ENCODE measurements at places on chromosomes 5 and 9. TPM values are rescaled to one million over a fixed set of nuclear protein-coding genes. Genes with fewer than 3 reads are reported as not detected.

- H3K27me3 ChIP-seq = no peaks in the 10 kb centered on the region
- H3K4me3 ChIP-seq = no peak overlapping the region
Observed at GRCh38 chr5:68415177-68416085, 199.9 kb downstream of the PIK3R1 start.

- peaks cover 10% of the 10 kb centered on the region for H3K27me3 ChIP-seq
- no peaks in the 10 kb centered on the region for H3K36me3 ChIP-seq
- no peak for DNase-seq
- H3K4me3 ChIP-seq = no peak overlapping the region
- H3K4me1 ChIP-seq = no peaks in the 10 kb centered on the region
Observed at GRCh38 chr5:91052977-91053740, 330.0 kb downstream of the ARRDC3 start.

DNA sequence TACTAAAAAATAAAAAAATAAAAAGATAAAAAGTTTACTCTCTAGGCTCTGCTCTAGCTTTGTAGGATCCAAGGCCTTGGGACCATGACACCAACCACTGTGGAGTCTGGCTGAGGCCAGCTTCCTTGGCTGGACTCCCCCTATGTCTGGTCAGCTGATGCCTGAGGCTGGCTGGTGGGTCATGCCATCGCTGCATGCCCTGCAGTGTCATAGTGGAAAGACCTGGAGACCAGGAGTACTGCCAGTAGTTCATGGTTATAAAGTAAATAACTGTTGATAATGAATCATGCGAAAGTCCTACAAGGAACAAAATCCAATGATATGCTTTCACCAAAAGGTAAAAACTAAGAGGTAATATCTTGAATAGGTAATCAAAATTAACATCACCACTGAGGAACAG is 43.2 kb downstream of the GARNL3 start:
- no peak overlapping the region for H3K4me3 ChIP-seq
- peaks cover 17% of the 10 kb centered on the region for H3K4me1 ChIP-seq
- DNase-seq = no peak
- no peaks in the 10 kb centered on the region for H3K27me3 ChIP-seq
- H3K36me3 ChIP-seq = no peaks in the 10 kb centered on the region

- no peaks in the 10 kb centered on the region for H3K27me3 ChIP-seq
- H3K4me1 ChIP-seq = peaks cover 19% of the 10 kb centered on the region
- H3K36me3 ChIP-seq = peaks cover 12% of the 10 kb centered on the region
- no peak for DNase-seq
Observed at GRCh38 chr5:112923148-112923917, 1.3 kb upstream of the REEP5 start.

GRCh38 chr9:86368871-86369521 is 14.8 kb upstream of the TUT7 start:
- H3K36me3 ChIP-seq = no peaks in the 10 kb centered on the region
- H3K4me1 ChIP-seq = no peaks in the 10 kb centered on the region
- no peak overlapping the region for H3K4me3 ChIP-seq

DNA sequence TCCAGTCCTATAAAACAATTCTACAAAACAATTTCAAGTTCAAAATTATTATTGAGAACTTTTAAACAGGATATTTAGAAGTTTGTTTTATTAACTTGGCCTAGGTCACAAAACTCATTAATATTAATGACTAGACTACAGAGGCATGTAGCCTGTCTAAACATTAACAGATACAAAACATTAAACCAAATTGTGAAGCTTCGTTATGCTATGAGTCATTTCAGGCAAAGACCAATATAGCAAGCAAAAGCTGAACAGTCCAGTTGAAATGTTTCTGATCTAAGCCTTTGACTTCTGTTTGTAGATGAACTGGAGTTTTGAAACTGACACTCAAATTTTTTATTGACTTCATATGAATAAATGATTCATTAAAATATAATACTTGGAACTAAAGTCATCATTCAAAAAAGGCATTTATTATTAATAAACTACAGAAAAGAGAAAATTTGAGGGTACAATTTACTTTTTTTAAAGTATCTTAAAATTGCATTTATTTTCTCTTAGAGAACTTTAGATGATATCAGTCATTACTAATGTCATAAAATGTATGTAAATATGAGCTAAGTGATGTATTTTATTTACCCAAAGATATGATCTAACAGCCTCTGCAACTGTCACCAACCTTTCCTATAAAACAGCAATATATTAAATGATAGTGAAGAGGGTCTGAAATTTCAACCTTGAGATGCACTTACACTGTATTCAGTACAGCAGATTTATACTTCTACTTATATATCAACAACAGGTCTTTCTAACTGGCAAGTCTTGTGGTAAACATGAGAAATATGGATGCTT is 188.8 kb downstream of the COMMD10 start:
- no peak overlapping the region for H3K4me3 ChIP-seq
- H3K27me3 ChIP-seq = no peaks in the 10 kb centered on the region
- no peaks in the 10 kb centered on the region for H3K4me1 ChIP-seq
- peaks cover 16% of the 10 kb centered on the region for H3K36me3 ChIP-seq
- no peak overlapping the region for H3K27ac ChIP-seq

- no peak overlapping the region for H3K4me3 ChIP-seq
- peaks cover 50% of the 10 kb centered on the region for H3K4me1 ChIP-seq
- no peak for DNase-seq
- H3K27me3 ChIP-seq = no peaks in the 10 kb centered on the region
- peaks cover 35% of the 10 kb centered on the region for H3K36me3 ChIP-seq
Observed at GRCh38 chr5:157516626-157517325, 56.8 kb downstream of the NIPAL4 start.

DNA sequence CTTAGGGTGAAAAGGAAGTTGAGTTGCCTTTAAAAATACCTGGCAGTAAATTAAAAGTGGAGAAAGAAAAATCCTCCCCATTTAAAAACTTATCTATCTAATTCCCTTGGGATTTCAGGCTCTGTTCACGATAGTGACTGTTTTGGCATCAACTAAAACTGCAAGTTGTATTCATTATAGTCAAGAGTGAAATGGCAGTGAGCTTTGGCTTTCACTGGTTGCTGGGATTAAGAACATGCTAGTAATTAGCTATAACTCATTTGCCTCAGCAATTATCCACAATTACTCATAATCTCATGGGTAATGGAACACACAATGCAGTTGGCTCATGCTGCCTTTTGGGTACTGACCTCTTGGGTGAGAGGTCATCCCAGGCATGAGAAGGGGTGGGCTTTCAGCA is 250.1 kb downstream of the GAS1 start:
- H3K4me1 ChIP-seq = peaks cover 3% of the 10 kb centered on the region
- H3K27me3 ChIP-seq = no peaks in the 10 kb centered on the region
- no peaks in the 10 kb centered on the region for H3K36me3 ChIP-seq
- no peak for DNase-seq
- no peak overlapping the region for H3K27ac ChIP-seq

GRCh38 chr9:95182854-95183563 is 134.5 kb downstream of the FANCC start:
- no peak overlapping the region for H3K4me3 ChIP-seq
- peaks cover 3% of the 10 kb centered on the region for H3K36me3 ChIP-seq
- DNase-seq = no peak

DNA sequence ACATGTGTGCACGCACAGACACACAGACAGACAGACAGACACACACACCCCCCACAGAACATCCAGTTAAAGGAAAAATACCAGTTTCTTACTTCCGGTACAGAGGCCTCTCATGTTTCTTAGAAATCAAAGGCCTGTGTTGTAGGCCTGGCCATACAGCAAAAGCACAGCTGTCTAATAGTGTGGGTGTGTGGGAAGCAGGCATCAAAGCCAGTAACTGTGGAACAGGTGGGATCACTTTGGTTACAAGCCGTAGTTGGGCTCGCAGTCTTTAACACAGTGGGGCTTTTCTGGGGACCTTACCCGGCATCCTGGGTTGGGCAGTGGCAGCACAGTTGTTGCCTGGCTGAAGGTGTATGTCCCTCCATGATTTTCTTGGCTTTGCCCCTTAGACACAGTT is 55.2 kb downstream of the FBXL7 start:
- H3K27ac ChIP-seq = no peak overlapping the region
- DNase-seq = no peak
- H3K36me3 ChIP-seq = peaks cover 8% of the 10 kb centered on the region
- no peaks in the 10 kb centered on the region for H3K27me3 ChIP-seq

- H3K36me3 ChIP-seq = no peaks in the 10 kb centered on the region
- H3K27ac ChIP-seq = peak overlapping the region; percentile 8
- H3K4me3 ChIP-seq = no peak overlapping the region
- DNase-seq = no peak
- no peaks in the 10 kb centered on the region for H3K27me3 ChIP-seq
- peaks cover 22% of the 10 kb centered on the region for H3K4me1 ChIP-seq
Observed at GRCh38 chr9:91500509-91501014, 76.9 kb upstream of the NFIL3 start.

DNA sequence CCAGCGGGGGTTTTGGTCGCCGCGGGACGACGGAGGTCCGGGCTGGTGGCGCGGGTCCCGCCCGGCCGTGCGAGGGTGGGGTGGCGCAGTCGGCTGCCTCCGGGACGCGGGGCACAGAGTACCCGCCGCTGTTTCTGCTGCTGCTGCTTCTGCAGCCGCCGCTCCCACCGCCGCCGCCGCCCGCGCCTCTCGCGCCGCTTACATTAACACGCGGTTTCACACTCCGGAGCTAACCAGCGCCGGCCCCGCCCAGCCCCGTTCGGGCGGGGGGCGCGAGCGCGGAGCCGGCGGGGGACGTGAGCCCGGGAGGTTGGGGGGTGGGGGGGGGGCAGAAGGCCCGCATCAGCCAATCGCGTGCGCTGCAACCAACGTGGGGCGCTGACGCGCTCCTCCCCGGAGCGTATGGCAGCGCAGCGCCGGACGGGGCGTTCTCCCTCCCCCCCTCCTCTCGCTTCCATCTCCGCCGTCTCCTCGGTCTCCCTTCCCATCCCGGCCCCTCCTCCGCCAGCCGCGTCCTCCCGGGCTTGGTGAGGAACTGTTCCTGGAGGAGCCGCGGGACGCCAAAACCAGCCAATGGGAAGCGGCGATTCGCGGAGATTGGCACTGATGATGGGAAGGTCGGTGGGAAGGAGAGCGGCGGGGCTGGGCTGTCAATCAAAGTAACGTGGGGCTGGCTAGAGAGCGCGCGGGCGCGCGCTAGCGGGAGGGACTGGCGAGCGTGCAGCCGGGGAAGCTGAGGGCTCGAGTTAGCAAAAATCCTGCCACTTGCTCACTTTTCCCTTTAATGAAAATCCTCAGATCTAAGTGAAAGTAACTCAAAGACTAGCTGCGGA is at the start of gene TLE1:
Gene TLE1, minus strand, starts transcription at position 205 of the 833 bp plus-strand sequence. CDS start 1,307 bp downstream, outside the sequence.
- DNase-seq = peak; percentile 100
- H3K36me3 ChIP-seq = no peaks in the 10 kb centered on the region
- peak within 1 kb of the TSS; percentile 94 for H3K27ac ChIP-seq
- peaks cover 17% of the 10 kb centered on the region for H3K4me1 ChIP-seq
- H3K4me3 ChIP-seq = peak within 1 kb of the TSS; percentile 98

DNA sequence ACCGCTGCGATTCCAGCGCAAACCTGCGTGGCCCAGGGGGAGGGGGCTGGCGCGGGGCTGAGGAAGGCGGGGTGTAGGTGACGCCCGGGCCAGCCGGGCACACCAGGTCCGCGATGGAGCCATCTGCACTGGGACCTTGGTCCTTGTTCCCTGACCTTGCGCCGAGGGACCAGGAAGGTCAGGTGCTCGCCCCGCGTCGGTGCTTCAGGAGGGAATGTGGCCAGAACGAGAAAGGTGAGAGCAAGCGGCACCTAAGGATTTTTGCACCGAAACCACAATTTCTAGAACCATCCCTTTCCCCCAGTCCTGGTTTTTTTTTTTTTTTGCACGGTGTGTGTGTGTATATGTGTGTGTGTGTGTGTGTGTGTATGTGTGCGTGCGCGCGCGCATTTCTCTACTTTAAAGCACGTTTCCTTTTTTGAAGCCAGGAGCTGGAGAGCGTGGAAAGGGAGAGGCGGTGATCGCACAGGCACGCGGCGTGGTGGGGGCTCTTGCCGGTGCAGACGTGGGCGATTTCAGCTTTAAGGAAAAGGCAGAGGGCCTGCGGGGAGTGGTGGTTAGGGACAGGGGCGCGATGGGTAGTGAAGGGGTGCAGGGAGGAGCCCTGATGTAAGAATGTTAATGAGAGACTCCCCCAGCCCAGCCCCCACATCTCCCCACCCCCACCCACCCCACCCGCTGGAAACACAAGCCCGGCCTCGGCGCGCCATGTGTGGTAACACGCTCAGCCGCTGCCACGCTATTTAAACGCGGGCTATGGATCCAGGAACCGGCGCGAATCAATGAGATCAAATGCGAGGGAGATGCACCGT is at the start of gene NPR3:
Gene NPR3, plus strand, starts transcription at position 772 of the 812 bp plus-strand sequence. CDS start 456 bp downstream, outside the sequence.
- peaks cover under 1% of the 10 kb centered on the region for H3K36me3 ChIP-seq
- H3K27ac ChIP-seq = peak within 1 kb of the TSS; percentile 98
- DNase-seq = no peak
- H3K4me1 ChIP-seq = peaks cover 43% of the 10 kb centered on the region

DNA sequence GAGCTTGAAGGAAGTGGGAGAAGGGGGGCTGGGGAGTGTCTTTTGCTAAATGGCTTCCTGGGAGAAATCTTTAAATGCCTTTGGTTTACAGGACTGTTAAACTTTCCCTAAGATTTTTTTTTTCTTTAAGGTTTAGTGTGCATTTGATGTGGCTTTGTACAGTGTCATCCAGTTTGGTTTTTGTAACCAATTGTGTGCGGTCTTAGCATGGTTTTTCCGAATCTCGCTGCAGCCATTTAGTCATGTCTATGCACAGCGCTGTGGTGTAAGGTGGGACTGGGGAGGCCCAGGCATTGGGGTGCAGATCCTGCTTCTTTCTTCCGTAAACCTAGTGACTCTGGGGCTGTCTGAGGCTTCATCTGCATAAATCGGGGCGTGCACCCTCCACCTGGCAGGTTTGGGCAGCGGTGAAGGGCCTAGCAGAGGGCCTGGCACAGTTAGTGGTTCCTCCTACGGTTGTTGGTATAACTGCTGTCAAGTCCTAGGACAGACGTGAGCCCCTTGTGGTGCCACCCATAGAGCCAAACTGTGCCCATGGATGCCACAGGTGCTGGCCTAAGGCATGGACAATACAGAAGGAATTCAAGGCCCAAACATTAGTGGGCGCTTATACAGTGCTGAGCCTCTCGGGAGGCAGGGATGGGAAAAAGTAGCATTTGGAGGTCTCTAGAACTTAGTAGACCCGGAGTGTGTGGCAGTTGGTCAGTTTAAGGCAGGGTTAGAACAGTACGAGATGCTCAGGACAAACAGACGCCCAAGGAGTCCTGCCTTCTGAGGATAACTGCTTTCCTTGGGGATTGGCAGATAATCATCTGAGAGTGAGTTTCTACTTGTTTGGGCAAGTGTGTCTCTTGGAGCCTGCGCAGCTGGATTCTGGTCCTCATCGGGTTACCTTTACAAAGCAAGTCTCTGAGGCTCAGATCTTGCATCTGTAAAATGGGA is 1.5 kb downstream of the PRRC2B start:
- no peaks in the 10 kb centered on the region for H3K36me3 ChIP-seq
- DNase-seq = no peak
- H3K27me3 ChIP-seq = no peaks in the 10 kb centered on the region
- H3K27ac ChIP-seq = peak overlapping the region; percentile 96
- H3K4me3 ChIP-seq = peak overlapping the region; percentile 91
- H3K4me1 ChIP-seq = peaks cover 53% of the 10 kb centered on the region

The GABRA6 gene
- total RNA-seq = not detected

The TRIM14 gene
- 0.76 TPM for total RNA-seq

The ENC1 gene
- total RNA-seq = 13.8 TPM

The ARHGEF39 gene
- 0.86 TPM for total RNA-seq

The CAPSL gene
- total RNA-seq = not detected

The FBXL17 gene
- total RNA-seq = 17.6 TPM

The FAM163B gene
- not detected for total RNA-seq

The PCDHGB1 gene
- 1.4 TPM for total RNA-seq

The COL27A1 gene
- 44.8 TPM for total RNA-seq

The CDC23 gene
- 36.7 TPM for total RNA-seq

The CPLANE1 gene
- total RNA-seq = 31.4 TPM

The SCGB3A2 gene
- not detected for total RNA-seq

The RFESD gene
- total RNA-seq = 2.3 TPM
